Endothelial cell (in vitro differentiated cells): ENCODE measurements at places on chromosomes 6 and 20.
A peak's percentile ranks its signal among the peaks of the same experiment; 100 is the strongest.

DNA sequence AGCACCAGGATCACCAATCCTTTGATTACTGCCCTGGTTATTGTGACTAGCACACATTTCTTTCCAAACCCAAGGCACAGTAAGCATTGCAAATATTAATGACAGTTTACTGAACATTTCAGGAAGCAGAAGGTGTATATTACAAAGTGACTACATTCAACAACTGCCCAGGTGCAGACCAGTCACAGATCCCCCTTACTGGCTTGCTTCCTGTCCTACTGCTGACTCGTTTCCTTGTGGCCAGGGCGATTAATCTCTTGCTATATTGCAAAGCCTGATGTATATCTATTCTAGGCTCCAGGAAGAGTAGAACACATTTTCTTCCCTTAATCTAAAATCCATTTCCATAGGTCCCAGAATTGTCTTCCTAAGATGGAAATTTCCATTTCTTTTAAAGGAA is 77.2 kb upstream of the EPHA7 start:
- no peak for DNase-seq

DNA sequence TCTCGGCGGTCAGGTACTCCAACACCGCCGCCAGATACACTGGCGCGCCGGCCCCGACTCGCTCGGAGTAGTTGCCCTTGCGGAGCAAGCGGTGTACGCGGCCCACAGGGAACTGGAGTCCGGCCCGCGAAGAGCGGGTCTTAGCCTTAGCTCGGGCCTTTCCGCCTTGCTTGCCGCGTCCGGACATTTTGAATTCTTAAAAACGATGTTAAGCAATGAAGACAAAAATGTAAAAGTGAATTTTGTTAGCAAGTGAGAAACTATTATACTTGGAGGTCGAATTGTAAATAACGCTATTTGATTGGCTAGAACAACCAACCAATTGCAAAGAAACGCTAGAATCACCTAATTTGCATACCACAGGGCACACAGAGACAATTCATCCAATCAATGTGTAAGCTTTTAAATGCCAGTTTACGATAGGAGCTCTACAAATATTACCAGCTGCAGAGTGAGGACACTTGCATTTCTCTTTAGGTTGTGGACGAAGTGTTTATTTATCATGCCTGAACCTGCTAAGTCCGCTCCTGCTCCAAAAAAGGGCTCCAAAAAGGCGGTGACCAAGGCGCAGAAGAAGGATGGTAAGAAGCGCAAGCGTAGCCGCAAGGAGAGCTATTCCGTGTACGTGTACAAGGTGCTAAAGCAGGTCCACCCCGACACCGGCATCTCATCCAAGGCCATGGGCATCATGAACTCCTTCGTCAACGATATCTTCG is 112.0 kb downstream of the HFE start:
- DNase-seq: peak; percentile 71

DNA sequence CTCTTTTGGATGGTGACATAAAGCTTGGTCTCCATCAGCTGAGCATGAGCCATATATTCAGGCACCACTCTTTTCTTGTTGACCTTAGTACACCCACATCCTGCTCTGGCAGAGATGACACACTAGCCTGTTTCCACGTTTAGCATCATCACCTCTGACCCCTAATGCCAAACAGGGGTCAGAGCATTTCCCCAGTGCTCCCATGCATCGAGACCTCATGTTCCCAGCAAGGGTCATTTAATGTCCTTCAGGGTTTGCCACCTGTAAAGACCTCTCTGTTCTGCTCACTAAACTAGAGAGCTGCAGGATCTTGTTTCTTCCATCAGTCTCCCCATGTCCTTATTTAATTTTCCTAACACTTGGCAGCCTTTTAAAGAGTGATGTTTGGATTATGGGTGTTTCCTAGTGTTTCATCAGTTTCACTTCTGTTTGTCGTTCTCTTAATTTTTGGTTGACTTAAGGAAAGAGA is 97.5 kb downstream of the AIG1 start:
- no peak for DNase-seq

DNA sequence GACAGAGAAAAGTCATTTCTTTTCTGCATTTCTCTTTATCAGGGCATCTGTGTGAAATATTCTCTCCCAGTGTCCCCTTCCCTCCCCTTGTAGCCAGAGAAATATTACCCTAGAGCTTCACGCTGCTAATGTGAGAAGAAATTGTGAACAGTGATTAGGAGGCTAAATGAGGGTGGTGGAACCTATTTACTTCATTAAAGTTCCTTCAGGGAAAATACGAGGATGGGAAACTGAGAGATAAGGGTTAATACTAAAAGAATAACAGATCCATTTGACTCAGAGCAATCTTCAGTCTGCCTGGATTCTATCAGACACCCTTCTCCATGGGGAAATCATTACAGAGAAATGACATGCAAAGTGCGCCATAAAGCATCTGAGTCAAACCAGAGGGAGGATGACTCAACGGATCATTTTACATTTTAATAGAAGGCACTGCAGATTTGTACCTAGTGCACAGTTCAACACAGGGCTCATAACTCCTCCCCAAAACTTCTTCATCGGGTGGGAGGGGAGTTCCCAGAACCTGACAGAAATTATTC is 131.3 kb downstream of the GJA10 start:
- no peak for DNase-seq

DNA sequence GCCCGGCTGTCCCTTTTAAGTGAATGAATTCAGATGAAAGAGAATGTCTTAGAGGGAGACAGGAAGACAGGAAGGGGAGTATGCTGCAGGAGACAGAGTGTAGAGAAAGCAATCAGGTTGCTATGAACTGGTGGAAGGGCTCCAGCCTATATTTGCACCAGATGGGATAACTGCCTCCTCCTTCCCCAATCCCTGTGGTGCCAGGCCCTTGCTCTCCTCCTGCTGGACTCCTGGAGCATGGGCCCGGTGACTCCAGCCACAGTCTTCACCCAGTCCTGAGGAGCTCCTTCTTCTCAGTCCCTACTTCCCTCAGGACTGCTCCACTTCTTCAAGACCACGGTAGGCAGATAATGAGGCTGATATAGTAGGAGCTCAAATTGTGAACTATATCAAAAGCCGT is 91.8 kb downstream of the TMEM200A start:
- DNase-seq: no peak

GRCh38 chr6:144481527-144481926 is 196.4 kb downstream of the UTRN start:
- no peak for DNase-seq

DNA sequence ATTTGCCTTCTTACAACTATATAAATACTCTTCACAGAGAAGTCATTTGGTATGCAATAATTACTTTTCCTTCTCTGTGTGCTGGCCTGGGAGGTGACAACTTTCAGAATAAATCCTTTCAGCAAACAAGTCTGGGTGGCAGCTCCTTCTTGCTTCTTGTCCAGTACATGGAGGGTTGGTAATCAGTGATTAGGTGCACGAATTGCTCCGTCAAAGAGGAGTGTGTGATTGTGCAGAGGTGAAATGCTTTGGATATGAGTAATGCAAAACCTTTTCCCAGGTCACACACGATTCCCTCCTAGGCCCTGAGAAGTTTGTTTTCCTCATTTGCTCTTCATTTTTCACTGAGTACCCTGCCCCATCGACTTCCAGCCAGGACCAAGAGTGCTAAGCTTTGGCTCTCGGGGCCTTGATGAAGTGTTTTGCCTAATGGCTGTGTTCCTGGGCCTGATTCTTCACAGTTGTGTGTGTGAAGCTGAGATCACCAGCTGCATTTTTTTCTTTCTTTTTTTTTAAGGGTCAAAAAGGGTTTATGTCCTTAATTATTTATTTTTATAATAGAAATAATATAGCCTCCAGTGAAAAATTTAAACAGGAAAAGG is 216.5 kb downstream of the ZMYND8 start:
- DNase-seq: no peak

- no peak for DNase-seq
Observed at GRCh38 chr6:14148471-14148870, 30.9 kb downstream of the CD83 start.

DNA sequence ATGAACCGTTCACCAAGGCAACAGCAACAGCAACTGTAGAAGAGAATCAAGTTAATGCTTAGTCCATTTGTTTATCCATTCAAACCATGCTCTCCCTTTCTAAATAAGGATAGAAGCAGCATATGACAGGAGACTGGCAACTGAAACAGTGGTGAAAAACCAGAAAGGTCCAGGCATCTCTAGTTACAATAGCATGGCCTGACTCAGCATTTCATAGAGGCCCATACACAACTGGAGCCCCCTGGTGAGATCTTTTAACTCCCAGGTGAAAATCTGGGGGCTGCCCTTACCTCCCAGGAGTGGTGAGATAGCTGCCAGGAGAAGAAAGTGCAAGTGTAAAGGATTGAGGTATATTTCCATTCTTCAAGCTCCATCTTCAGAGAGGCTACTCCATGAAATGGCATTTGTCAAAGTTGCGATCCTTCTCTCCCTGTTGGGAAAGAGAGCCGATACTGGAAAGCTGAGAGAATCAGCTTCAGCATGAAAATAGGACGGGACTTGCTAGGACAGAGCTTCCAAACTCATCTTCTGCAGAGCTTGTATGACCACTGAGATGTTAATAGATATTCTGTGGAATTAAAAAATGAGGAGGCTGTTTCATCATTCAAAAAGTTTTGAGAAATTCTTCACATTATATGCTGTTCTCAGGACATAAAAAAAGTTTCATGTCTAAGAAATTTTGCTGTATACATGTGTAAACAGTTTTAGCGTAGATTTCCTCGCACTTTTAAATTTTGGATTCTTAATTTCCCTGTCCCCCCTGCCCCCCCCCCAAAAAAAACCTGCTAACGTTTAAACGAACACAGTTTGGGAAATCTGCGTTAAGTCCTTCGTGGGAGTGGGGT is 10.9 kb upstream of the SLC2A12 start:
- no peak for DNase-seq

GRCh38 chr6:154169193-154169847 is 130.3 kb downstream of the OPRM1 start:
- DNase-seq: no peak

- no peak for DNase-seq
Observed at GRCh38 chr6:28803337-28803709, 120.5 kb downstream of the TRIM27 start.

DNA sequence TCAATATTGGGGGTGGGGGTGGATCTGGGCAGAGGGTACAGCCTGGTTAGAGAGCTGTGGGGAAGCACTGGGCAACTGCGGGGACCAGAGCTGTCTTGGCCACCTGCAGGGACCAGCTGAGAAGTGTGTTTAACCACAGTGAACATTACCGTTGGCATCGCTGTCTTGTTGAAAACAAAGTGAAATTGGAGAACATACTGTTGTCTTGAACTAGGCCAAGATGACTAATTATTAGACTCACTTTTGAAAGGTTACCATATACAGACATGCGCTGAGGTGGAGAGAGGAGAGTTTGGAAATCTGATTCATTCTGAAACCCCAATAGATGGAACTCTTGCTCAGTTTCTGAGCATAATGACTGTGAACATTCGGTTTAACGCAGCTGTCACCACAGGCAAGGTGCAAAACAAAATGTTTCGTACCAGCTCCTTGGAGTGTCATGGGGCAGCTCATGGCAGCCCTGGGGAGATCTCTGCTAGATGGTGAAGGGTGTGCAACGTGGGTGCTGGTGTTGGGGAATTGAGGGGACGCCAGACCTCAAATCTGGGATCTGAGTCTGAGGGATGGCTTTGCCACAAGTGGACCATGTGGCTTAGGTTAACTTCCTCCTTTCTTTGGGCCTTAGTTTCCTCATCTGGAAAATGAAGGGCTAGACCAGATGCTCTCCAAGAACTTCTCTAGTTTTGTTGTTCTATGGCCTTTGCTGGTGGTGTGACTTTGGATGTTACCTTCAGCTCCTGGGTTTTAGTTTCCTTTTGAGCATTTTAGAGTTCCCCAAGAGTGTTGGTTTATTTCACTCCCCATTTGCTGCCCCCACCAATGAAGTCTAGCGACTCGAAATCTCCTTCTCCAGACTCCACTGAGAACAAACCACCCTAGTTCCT is 24.6 kb upstream of the GTSF1L start:
- no peak for DNase-seq

- no peak for DNase-seq
Observed at GRCh38 chr6:42889815-42890214, 10.4 kb downstream of the RPL7L1 start.

GRCh38 chr6:119284861-119285521 is 64.6 kb downstream of the MAN1A1 start:
- peak; percentile 7 for DNase-seq

- DNase-seq: no peak
Observed at GRCh38 chr6:111552241-111552744, 53.4 kb downstream of the TRAF3IP2 start.

GRCh38 chr20:34083137-34083536 is 28.9 kb downstream of the EIF2S2 start:
- DNase-seq: no peak

DNA sequence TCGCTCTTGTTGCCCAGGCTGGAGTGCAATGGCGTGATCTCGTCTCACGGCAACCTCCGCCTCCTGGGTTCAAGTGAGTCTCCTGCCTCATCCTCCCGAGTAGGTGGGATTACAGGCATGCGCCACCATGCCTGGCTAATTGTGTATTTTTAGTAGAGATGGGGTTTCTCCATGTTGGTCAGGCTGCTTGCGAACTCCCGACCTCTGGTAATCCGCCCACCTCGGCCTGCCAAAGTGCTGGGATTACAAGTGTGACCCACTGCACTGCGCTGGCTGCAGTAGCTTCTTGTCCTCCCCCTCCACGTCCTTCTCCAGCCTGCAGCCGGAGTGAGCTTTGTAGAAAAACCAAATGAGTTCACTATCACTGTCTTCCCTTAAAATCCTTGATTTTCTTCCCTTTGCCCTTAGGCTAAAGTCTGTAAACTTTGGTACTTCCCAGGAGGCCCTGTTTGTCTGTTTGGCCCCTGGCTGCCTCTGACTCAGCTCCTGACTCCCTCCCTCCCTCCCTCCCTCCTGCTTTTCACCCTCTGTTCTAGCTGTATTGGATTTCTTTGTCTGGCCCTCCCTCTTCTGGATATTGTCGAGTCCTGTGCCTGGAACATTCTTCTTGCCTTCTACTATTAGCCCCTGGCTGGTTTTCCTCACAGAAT is 12.9 kb downstream of the PARD6B start:
- no peak for DNase-seq

- no peak for DNase-seq
Observed at GRCh38 chr6:22821664-22822320, 252.4 kb downstream of the HDGFL1 start.
